ENCODE measurements at places on chromosomes 5 and 9.

DNA sequence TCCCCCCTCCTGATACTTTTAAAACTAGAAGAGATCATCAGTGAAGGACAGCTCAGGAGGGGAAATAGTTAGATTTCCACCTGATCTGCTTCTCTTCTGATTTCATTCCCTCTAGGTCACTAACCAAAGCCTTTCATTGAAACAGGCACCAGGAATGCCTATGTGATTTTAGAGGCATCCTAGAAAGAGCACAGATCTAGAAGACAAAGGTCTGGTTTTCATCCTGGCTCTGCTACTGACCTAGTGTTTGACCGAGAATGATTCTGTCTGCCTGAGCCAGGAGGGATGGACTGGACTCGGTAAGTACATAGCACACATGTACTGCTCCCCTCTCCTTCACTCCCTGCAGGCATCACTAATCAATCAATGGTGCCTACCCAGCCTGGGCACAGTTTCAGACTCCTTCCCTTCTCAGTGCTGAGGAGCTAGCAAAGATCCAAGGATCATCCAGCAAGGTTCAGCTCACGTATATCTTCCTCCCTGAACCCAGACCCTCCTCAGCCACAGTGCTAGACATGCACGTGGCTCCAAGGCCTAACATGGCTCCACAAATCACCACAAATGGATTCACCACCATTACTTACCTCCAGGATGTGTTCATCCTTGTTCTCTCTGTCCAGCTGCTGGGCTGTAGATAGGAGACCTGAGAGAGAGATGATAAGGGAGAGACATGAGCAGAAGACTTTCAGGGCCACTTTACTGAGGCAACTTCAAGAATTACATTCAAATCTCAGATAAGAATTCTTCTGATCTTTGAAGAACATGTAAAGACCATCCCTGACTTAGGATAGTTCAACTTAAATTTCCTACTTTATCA lies 35.2 kb downstream of the FAT2 start:
- DNase-seq: no peak

- DNase-seq: no peak
Observed at GRCh38 chr9:5278486-5278885, 26.0 kb downstream of the RLN2 start.

DNA sequence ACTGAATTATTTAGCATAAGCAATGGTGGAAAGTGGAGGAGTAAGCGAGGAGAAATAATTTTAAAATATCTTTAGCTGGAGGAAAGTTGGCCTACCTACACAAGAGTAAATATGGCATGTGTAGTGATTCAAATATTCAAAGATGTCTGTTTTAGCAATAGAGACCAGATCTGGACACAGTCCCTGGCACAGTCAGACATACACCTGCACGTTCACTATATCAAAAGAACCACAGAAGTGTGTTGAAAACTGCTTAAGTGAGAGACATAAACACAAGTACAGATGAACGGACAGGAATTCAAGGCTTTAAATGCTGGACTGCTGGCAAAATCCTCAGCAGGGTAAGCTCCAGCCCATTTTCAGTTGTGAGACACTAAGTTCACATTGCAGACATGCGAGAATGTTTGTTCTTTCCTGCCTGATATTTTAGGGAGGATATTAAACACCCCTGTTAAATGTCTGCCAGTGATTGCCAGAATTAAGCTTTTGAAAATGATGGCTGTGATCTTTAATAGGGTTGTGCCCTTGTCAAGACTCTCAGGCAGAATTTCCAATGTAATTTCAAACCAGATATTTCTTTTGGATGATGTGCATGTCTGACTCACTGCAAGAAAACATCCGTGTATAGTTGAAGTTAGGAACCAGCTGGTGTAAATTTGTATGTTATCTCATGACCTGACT lies 810.6 kb downstream of the TLE4 start:
- no peak for DNase-seq

- DNase-seq: peak; percentile 78
Observed at GRCh38 chr9:125505988-125506438, 201.0 kb downstream of the MAPKAP1 start.

DNA sequence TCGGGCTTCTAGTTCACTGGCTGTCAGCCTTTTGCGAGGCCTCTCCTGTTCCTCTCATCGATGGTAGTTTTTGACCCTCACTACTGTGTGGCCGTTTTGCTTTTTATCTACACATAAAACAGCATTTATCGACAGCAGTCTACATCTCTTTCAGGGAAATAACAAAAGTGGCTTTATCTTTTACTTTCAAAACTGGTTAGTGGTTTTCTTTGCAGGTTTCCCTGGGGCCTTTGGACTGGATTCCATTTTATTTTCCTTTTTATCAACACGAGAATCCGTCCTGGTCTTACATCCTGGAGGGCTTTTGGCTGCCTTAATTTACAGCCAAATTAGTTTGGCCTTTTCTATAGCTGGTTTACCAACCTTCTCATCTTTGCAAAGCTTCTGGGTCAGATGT lies 793 bp upstream of the PKD2L2 start:
- DNase-seq: no peak

- DNase-seq: no peak
Observed at GRCh38 chr9:32886021-32886420, 102.7 kb downstream of the TMEM215 start.

- DNase-seq: no peak
Observed at GRCh38 chr9:16816011-16816410, 54.5 kb downstream of the BNC2 start.

DNA sequence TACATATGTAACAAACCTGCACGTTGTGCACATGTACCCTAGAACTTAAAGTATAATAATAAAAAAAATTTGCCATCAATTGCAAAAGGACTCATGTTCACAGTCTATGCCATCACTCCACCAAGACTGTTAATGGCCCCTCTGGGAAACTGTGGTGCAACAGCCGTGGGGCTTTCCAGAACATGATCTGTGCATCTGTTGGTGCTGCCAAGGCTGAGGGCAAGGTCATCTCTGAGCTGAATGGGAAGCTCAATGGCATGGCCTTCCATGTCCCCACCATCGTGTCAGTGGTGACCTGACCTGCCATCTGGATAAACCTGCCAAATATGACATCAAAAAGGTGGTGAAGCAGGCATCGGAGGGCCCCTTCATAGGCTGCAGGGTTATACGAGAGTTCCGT lies 33.4 kb upstream of the AGXT2 start:
- no peak for DNase-seq
